Amniotic stem cell (primary cell): ENCODE measurements at places on chromosomes 1 and 21.

- DNase-seq, result no peak
These were observed 20.1 kb downstream of the FMO4 start for GRCh38 chr1:171334024-171334640.

GRCh38 chr1:236837897-236838296, 42.8 kb downstream of the MTR start:
- DNase-seq, result no peak

DNA sequence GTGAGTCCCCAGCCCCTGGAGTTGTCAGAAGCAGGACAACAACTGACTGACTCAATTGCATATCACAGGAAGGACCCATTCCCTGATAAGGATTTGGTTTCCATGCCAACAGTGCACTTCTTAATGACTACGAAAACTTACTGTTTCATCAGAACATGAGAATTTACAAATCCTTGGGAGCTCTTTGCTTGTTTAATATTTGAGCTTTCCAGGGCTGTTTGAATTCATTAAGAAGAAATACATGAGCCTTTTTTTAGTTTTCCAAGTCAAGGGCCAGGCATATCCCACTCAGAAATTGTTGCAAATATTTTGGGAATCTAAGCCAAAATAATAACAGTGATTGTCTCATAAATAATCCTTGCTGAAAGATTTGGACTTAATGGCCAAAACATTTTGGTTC, 27.2 kb upstream of the COL24A1 start:
- no peak for DNase-seq

DNA sequence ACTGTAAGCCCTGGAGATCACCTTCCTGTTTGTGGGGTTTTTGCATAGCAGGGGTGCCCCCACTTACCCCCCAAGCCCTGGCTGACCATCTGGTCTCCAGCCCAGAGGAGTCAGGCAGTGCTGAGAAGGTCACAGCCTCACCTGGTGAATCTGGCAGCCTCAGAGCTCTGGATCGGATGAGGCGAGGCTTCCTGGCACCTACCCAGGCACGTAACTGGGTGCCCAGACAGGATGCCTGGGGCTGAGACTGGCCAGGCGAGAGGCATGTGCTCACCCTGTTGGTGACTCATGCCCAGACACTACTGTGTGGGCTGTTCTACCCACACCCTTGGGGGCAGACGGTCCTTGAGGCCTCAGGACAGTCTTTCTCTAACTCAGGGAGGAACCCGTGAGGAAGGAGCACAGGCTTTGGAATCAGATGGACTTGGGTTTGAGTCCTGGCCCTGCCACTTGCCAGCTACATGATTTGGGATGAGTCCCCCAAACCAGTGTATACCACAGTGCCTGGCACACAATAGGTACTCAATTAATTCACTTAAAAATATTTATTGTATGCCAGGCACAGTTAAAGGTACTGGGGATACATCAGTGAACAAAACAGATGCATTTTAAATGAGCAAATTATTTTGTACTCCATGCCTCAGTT, 15.1 kb upstream of the PADI3 start:
- DNase-seq, result peak; percentile 77

GRCh38 chr1:66575739-66576138, 41.8 kb downstream of the SGIP1 start:
- peak; percentile 45 for DNase-seq
